ENCODE measurements at places on chromosomes 1 and 21. TPM values are rescaled to one million over a fixed set of nuclear protein-coding genes. Genes with fewer than 3 reads are reported as not detected.

Gene ATP5PO
- total RNA-seq: 112 TPM

Gene AMY1B
- total RNA-seq: not detected

DNA sequence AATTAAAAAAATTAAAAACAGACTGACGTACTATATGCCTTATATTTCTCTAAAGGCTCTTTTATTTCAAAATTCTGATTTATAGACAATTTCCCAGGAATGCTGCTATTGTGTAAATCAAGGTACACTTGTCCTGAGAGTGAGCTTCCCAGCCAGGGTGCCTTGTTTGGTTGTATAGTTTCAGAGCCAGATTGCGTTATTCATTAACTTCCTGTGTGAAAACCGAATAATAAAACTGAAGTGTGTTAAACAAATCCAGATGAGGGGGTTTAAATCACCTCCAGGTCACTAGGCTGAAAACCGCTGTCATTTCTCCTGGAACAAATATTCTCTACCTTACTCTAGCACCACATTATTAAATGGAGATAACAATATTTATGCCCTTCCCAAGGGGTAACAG, 68.7 kb downstream of the LMX1A start:
- no peak overlapping the region for H3K4me3 ChIP-seq
- H3K4me1 ChIP-seq: no peaks in the 10 kb centered on the region
- H3K36me3 ChIP-seq: no peaks in the 10 kb centered on the region
- no peak overlapping the region for H3K27ac ChIP-seq
- H3K27me3 ChIP-seq: peaks cover 3% of the 10 kb centered on the region

DNA sequence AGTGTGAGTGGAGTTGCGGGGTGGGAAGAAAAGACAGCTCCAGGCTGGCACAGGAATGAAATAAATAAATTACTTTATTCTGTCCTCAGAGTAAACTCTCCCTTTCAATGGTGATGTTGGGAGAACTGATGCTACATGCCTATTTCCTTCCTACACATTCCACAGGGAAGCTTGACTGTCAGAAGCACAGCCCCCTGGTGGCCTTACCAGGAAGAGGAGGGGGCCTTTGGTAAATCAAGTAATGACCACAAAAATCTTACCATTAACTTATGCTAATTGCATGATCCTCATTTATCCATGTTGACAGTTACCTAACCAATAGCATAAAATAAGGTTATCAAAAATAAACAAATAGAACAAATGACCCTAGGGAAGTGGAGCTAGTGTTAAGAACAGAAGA, 605.0 kb upstream of the PKN2 start:
- no peak for DNase-seq
- no peaks in the 10 kb centered on the region for H3K27me3 ChIP-seq
- no peak overlapping the region for H3K27ac ChIP-seq
- no peak overlapping the region for H3K4me3 ChIP-seq

Gene FCGR2B
- total RNA-seq: 68.6 TPM

GRCh38 chr21:46092026-46092764, 5.7 kb upstream of the COL6A2 start:
- DNase-seq: peak; percentile 88
- H3K4me3 ChIP-seq: no peak overlapping the region
- no peaks in the 10 kb centered on the region for H3K4me1 ChIP-seq
- H3K27me3 ChIP-seq: no peaks in the 10 kb centered on the region
- no peaks in the 10 kb centered on the region for H3K36me3 ChIP-seq

DNA sequence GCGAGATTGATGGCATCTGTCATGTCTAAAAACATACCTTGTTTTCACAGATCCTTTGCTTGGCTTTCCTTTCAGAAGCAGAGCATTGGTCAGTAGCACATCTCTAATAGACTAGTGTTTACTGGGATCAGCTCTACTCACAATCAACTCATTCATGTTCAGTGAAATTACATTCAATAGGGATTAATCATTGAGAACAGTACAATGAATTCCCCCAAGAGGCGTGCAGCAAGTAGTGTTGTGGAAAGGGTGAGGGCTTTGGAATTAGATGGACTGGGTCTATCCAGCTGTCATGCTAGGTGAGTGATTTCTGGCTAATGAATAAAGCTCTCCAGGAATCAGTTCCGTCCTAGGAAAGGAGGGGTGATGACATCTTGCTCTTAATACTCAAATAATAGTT, 155.2 kb upstream of the COA6 start:
- H3K27ac ChIP-seq: no peak overlapping the region
- no peak overlapping the region for H3K4me3 ChIP-seq
- no peaks in the 10 kb centered on the region for H3K36me3 ChIP-seq
- no peaks in the 10 kb centered on the region for H3K27me3 ChIP-seq
- no peak for DNase-seq

DNA sequence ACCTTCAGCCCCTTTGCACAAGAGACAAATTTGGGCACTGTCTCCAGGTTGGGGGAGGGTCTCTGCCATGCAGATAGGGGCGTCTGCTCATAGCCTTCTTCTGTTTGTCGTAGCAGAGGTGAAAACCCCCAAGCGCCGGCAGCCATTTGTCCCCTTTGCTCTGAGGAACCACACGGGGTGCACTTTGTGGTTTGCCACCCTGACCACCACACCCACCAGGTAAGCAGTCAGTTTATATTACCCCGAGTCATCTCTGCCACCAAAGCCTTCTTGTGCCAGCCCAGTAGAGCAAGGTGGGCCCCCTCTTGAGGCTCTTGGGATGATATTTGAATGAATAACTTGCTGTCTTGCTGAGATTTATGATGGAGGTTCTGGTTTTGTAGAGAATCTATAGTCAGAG, 111.8 kb downstream of the VPS13D start:
- H3K27ac ChIP-seq: no peak overlapping the region
- no peaks in the 10 kb centered on the region for H3K27me3 ChIP-seq
- H3K4me3 ChIP-seq: no peak overlapping the region
- H3K4me1 ChIP-seq: peaks cover 3% of the 10 kb centered on the region
- DNase-seq: no peak

GRCh38 chr1:234842726-234843641, 233.0 kb upstream of the IRF2BP2 start:
- no peaks in the 10 kb centered on the region for H3K4me1 ChIP-seq
- no peaks in the 10 kb centered on the region for H3K27me3 ChIP-seq
- H3K36me3 ChIP-seq: no peaks in the 10 kb centered on the region
- H3K4me3 ChIP-seq: no peak overlapping the region
- peak; percentile 57 for DNase-seq

DNA sequence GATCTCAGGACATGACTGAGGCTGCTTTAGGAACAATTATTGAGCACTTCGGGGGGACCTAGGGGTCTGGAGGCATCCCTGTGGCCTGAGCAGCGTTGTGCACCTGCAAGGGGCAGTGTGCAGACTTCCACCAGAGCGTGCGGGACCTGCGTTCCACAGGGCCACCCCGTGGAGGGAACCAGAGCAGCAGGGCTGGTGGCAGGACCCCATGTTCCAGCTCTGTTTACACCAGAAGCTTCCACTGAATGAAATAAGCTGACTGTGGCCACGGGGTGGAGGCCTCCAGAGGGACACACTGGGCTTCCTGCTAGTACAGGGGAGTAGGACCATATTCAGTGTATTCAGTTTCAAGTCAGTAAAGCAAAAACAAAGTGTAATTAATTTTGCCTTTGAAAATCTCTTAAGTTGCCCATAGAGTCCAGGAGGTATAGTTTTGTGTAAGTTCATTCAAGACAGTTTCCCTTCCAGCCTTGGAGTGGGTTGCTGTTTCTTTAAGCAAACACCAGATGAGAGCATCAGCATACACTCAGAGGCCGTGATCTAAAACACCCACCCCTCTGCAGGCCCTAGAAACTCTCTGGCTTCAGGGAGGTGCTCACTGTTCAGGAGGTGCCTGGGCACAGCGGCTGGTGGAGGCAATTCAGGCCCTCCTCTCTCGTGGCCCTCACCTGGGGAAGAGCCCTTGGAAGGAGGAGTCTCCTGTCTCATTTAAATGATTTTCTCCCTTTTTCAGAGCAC, 16.6 kb downstream of the SLC1A7 start:
- H3K36me3 ChIP-seq: no peaks in the 10 kb centered on the region
- no peaks in the 10 kb centered on the region for H3K27me3 ChIP-seq
- H3K27ac ChIP-seq: no peak overlapping the region
- no peak overlapping the region for H3K4me3 ChIP-seq
- no peaks in the 10 kb centered on the region for H3K4me1 ChIP-seq

GRCh38 chr1:167996266-167996665, 59.4 kb upstream of the MPC2 start:
- H3K4me3 ChIP-seq: no peak overlapping the region
- no peaks in the 10 kb centered on the region for H3K27me3 ChIP-seq
- no peak overlapping the region for H3K27ac ChIP-seq
- H3K4me1 ChIP-seq: no peaks in the 10 kb centered on the region
- H3K36me3 ChIP-seq: peaks cover 3% of the 10 kb centered on the region
- no peak for DNase-seq

DNA sequence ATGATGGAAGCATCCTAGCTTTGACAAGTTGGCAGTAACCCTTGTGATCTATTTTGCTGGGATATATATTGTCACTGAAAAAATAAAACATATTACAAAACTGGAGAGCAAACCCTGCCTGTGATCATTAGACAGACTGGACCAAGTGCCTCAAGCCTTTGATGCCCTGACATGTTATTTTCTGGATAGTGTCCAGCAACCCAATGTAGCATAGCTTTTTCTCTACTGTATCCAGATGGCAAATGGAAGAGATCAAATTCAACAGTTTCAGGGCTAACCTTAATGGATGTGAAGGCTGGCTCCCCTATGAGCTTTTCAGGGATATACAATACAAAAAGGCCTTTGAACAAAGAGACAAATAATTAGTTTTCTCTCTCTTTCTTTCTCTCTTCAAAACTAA, 25.1 kb downstream of the WARS2 start:
- H3K27me3 ChIP-seq: no peaks in the 10 kb centered on the region
- no peaks in the 10 kb centered on the region for H3K4me1 ChIP-seq
- H3K27ac ChIP-seq: no peak overlapping the region
- DNase-seq: no peak

Gene KIF17
- total RNA-seq: 2.5 TPM

Gene DENND2D
- total RNA-seq: 17.7 TPM

DNA sequence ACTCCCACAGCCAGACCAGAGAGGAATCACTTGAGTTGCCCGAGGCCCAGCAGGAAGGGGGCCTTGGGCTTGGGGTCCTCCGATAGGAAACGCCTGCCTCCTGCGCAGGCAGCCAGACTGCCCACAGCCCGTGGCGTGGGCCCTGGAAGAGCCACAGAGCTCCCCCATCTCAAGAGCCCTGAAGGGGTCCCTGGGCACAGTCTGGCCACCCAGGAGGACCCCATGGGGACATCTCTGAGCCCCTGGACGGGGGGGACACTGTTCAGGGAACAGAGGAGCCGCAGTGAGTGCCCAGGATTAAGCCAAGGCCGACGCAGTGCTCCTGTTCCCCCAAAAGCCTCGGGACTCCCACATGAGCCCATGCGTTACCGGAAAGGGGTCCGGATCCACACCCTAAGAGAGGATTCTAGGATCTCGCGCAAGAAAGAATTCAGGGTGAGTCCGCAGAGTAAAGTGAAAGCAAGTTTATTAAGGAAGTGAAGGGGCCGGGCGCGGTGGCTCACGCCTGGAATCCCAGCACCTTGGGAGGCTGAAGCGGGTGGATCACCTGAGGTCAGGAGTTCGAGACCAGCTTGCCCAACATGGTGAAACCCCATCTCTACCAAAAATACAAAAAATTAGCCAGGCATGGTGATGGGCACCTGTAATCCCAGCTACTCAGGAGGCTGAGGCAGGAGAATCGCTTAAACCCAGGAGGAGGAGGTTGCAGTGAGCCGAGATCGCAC, 38.1 kb upstream of the LBR start:
- H3K27ac ChIP-seq: no peak overlapping the region
- no peaks in the 10 kb centered on the region for H3K4me1 ChIP-seq
- peak; percentile 42 for DNase-seq

- no peaks in the 10 kb centered on the region for H3K4me1 ChIP-seq
- no peaks in the 10 kb centered on the region for H3K36me3 ChIP-seq
- no peak overlapping the region for H3K4me3 ChIP-seq
Observed at GRCh38 chr1:235639226-235640205, 10.1 kb downstream of the GNG4 start.

Gene SMCP
- total RNA-seq: not detected

GRCh38 chr21:35149698-35150097, 100.6 kb upstream of the RUNX1 start:
- no peak overlapping the region for H3K4me3 ChIP-seq
- H3K27ac ChIP-seq: no peak overlapping the region
- H3K27me3 ChIP-seq: no peaks in the 10 kb centered on the region
- no peaks in the 10 kb centered on the region for H3K36me3 ChIP-seq
- no peak for DNase-seq
- no peaks in the 10 kb centered on the region for H3K4me1 ChIP-seq

DNA sequence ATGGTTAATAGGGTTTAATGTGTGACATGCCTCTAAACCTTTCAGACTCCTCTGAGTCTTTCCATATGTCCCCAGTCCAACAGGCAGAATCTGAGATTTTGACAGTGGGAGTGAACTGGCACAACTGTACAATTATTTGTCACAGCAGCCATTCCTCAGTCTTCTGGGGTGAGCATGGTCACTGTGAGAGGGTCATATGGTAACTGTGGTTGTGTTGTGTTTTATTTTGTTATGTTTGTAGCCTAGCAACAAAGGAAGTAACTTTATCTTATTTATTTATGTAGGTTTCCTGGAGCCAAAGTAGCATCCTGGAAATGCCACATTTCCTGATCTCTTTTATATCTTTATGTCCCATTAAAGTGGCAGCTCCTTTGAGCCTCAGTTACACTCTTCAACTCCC, 1067.9 kb downstream of the TTLL7 start:
- no peaks in the 10 kb centered on the region for H3K27me3 ChIP-seq
- DNase-seq: no peak
- no peaks in the 10 kb centered on the region for H3K4me1 ChIP-seq
- no peak overlapping the region for H3K4me3 ChIP-seq
- H3K27ac ChIP-seq: no peak overlapping the region
- no peaks in the 10 kb centered on the region for H3K36me3 ChIP-seq

DNA sequence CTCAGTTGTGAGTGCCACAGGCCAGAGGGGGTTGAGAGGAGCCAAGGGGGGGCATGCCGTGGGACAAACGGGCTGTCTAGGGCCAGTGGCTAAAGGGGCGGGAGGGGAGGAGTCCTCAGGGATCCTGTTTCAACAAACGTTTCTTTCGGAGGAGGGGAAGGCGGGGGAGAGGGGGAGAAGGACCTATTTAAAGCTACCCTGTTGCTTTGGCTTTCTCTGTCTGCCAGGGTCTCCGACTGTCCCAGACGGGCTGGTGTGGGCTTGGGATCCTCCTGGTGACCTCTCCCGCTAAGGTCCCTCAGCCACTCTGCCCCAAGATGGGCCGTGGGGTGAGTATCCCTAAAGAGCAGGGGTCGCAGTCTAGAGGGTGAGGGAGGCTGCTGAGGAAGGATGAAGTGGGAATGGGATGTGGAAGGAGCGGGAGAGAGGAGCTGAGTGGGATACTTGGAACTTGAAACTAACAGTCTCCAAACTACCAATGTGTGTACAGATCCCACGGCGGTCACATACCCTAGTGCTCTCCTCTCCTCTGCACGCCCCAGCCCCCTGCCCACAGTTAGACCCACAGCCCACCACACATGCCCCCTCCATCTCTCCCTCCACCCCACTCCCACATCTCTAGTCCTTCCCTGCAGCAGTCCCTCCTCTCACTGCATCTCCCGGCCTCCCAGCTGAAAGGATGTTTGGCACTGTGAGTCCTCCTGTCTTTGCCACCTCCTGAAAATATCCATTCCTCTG, at the start of gene ATP1A2:
ATP1A2 (plus strand) TSS at position 215 of the 738 bp plus-strand sequence; CDS start at position 318, 103 bp downstream.
- H3K27ac ChIP-seq: peak within 1 kb of the TSS; percentile 63
- H3K4me1 ChIP-seq: no peaks in the 10 kb centered on the region
- peak within 1 kb of the TSS; percentile 1 for H3K4me3 ChIP-seq
- no peaks in the 10 kb centered on the region for H3K27me3 ChIP-seq
- no peaks in the 10 kb centered on the region for H3K36me3 ChIP-seq

Gene ZMYND12
- total RNA-seq: not detected

Gene FLAD1
- total RNA-seq: 14.5 TPM

Data from aorta (tissue), 5 donors.